ENCODE measurements at places on chromosomes 6 and 20.

GRCh38 chr6:170433163-170434116, 119.7 kb downstream of the PSMB1 start:
- no peak overlapping the region for H3K27ac ChIP-seq
- H3K4me3 ChIP-seq: no peak overlapping the region
- peaks cover 10% of the 10 kb centered on the region for H3K4me1 ChIP-seq
- no peaks in the 10 kb centered on the region for H3K27me3 ChIP-seq

- no peak overlapping the region for H3K4me3 ChIP-seq
- H3K27me3 ChIP-seq: peaks cover 59% of the 10 kb centered on the region
- H3K4me1 ChIP-seq: peaks cover 5% of the 10 kb centered on the region
Measured at GRCh38 chr20:62972845-62973745, 20.6 kb downstream of the SLC17A9 start.

GRCh38 chr6:21883595-21884328, 290.2 kb downstream of the SOX4 start:
- no peaks in the 10 kb centered on the region for H3K27me3 ChIP-seq
- H3K4me3 ChIP-seq: no peak overlapping the region
- H3K4me1 ChIP-seq: no peaks in the 10 kb centered on the region
- no peaks in the 10 kb centered on the region for H3K36me3 ChIP-seq
- DNase-seq: no peak

DNA sequence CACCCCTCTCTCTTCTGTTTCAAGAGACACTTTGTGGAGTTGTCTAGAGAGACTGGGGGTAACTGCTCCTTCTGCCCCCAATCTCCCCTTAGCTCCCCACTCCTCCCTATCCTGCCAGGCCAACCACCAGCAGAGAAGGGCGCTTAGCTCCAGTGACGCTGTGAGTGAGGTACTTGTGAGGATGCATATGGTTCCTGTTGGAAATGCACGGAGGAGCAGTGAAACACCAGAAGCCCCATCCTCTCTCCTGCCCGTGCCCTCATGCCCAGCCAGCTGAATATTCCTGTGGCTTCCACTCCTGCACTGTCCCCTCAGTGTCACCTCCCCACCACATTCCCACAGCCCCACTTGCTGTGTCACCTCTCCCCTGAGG, 11.9 kb downstream of the NT5E start:
- H3K36me3 ChIP-seq: peaks cover 4% of the 10 kb centered on the region
- DNase-seq: no peak
- no peak overlapping the region for H3K4me3 ChIP-seq
- peaks cover 91% of the 10 kb centered on the region for H3K4me1 ChIP-seq

- no peaks in the 10 kb centered on the region for H3K27me3 ChIP-seq
- H3K36me3 ChIP-seq: no peaks in the 10 kb centered on the region
- no peak overlapping the region for H3K4me3 ChIP-seq
- H3K4me1 ChIP-seq: no peaks in the 10 kb centered on the region
- no peak overlapping the region for H3K27ac ChIP-seq
Measured at GRCh38 chr6:134097114-134097707, 44.8 kb upstream of the SLC2A12 start.

GRCh38 chr6:139433631-139434419, 59.4 kb upstream of the CITED2 start:
- no peak for DNase-seq
- no peaks in the 10 kb centered on the region for H3K27me3 ChIP-seq
- peaks cover 9% of the 10 kb centered on the region for H3K4me1 ChIP-seq
- H3K36me3 ChIP-seq: no peaks in the 10 kb centered on the region

GRCh38 chr6:118252474-118252873, 295.6 kb upstream of the PLN start:
- H3K4me3 ChIP-seq: no peak overlapping the region
- no peaks in the 10 kb centered on the region for H3K4me1 ChIP-seq
- no peaks in the 10 kb centered on the region for H3K36me3 ChIP-seq
- H3K27me3 ChIP-seq: no peaks in the 10 kb centered on the region

GRCh38 chr6:84763003-84763885, 1.2 kb downstream of the TBX18 start:
- no peaks in the 10 kb centered on the region for H3K36me3 ChIP-seq
- H3K4me1 ChIP-seq: no peaks in the 10 kb centered on the region
- DNase-seq: no peak
- H3K27me3 ChIP-seq: peaks cover 68% of the 10 kb centered on the region

- no peak overlapping the region for H3K27ac ChIP-seq
- DNase-seq: no peak
Measured at GRCh38 chr20:35206802-35207201, 19.7 kb upstream of the MMP24 start.

GRCh38 chr20:62740286-62741141, 31.9 kb downstream of the NTSR1 start:
- H3K4me3 ChIP-seq: no peak overlapping the region
- no peaks in the 10 kb centered on the region for H3K36me3 ChIP-seq
- peaks cover 41% of the 10 kb centered on the region for H3K4me1 ChIP-seq
- H3K27ac ChIP-seq: peak overlapping the region; percentile 56

DNA sequence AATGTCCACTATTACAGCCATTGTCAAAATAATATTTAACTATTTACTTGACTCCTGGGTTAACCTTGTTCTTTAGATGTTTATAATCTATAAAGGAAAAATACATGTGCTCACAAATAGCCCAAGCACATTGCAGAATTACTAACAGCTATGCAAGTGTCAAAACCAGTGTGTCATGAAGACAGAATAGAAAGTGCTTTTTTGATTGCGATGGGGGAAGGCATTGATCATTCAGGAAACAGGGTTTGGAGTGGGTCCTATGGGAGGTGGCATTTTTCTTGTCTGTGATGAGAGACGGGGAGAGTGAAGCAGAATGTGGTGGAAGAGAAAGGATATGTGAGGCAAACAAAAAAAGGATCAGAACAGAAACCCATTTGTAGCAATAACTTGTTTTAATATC, 1.0 kb upstream of the AGPAT4 start:
- no peak overlapping the region for H3K4me3 ChIP-seq
- no peaks in the 10 kb centered on the region for H3K27me3 ChIP-seq
- no peak overlapping the region for H3K27ac ChIP-seq

- no peaks in the 10 kb centered on the region for H3K36me3 ChIP-seq
- no peak overlapping the region for H3K4me3 ChIP-seq
- no peaks in the 10 kb centered on the region for H3K4me1 ChIP-seq
Measured at GRCh38 chr20:10961651-10962288, 288.0 kb upstream of the JAG1 start.

GRCh38 chr6:31352683-31353383, 4.1 kb downstream of the HLA-B start:
- no peak overlapping the region for H3K27ac ChIP-seq
- H3K4me3 ChIP-seq: no peak overlapping the region
- peaks cover 16% of the 10 kb centered on the region for H3K27me3 ChIP-seq
- DNase-seq: no peak
- peaks cover 9% of the 10 kb centered on the region for H3K4me1 ChIP-seq
- H3K36me3 ChIP-seq: no peaks in the 10 kb centered on the region

DNA sequence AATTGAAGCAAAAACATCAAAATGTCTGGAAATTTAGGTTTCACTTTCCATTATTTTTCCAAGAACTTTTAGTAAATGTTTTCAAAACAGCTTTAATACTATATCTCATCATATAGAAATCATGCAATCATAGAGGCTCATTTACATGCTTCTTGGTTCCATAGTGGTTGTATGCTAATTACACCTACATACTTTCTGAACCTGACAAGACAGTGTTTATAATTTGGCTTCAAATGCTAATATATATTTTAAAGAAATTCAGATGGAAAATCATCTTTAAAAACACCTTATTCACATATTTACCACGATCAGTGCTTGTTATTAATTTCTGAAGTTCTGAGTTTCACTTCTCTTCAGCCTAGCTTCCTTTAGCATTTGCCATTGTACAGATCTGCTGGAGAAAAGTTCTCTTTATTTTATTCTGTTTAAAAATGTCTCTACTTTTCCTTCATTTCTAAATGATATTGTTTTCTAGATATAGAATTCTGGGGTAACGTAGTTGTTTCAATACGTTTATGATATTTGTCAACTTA, 89.9 kb downstream of the PLCB1 start:
- H3K4me3 ChIP-seq: no peak overlapping the region
- H3K36me3 ChIP-seq: no peaks in the 10 kb centered on the region
- H3K4me1 ChIP-seq: no peaks in the 10 kb centered on the region
- no peak for DNase-seq
- H3K27ac ChIP-seq: no peak overlapping the region
- H3K27me3 ChIP-seq: no peaks in the 10 kb centered on the region

DNA sequence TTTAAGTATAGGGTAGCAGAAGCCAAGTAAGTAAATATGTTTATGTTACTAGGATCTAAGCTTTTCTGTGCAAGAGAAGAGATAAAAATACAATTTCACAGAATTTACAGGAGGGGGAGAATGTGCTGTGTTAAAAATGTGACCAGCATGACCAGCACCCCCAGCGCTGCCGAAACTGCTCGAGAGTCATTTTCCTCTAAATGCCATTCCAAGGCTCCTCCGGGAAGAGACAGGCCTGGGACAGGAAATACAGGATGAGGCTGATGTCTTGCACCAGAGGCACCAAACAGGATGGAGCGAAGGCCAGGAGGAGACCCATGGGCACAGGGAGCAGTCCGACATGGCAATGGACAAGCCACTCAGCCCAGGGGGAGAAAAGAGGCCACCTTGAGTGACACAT, 21.1 kb downstream of the TAF4 start:
- H3K27ac ChIP-seq: no peak overlapping the region
- H3K4me3 ChIP-seq: no peak overlapping the region
- DNase-seq: no peak
- H3K27me3 ChIP-seq: no peaks in the 10 kb centered on the region

- H3K27ac ChIP-seq: no peak overlapping the region
- no peaks in the 10 kb centered on the region for H3K27me3 ChIP-seq
- no peak overlapping the region for H3K4me3 ChIP-seq
- H3K36me3 ChIP-seq: no peaks in the 10 kb centered on the region
Measured at GRCh38 chr6:20044883-20045282, 167.4 kb downstream of the MBOAT1 start.

DNA sequence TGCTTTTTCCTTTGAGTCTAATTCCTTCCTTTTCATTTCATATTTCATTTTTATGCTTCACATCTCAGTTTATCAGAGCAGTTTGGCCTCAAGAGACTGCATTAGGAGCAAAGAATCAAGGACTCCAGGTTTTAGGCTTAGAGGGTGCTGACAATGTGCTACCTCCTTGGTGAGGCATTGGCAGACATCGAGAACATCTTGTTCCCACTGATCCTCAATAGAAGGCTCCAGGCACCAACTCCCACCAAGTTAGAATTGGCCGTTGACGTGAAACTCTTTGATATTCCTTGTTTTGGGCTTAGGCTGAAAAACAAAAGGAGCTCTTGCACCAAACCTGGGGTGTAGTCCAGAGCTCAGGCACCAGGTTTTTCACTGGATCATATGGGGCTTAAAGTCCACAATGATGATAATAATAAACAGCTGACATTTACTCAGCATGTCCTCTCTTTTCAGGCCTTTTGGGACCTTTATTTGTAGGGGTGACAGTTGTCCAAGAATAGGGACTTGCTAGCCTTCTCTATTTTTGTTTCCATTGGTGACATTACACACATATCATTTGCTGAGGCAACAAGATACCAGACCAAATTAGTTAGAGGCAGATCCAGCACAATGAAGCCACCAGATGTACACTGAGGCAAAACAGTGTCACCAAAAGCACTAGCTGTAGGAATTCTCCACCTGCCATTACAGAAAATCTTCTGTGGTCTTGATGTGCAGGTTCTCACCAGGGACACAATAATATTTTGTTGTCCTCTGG, 81.0 kb upstream of the ENPP5 start:
- H3K27me3 ChIP-seq: no peaks in the 10 kb centered on the region
- H3K4me1 ChIP-seq: no peaks in the 10 kb centered on the region
- no peak for DNase-seq
- H3K27ac ChIP-seq: no peak overlapping the region
- no peaks in the 10 kb centered on the region for H3K36me3 ChIP-seq

DNA sequence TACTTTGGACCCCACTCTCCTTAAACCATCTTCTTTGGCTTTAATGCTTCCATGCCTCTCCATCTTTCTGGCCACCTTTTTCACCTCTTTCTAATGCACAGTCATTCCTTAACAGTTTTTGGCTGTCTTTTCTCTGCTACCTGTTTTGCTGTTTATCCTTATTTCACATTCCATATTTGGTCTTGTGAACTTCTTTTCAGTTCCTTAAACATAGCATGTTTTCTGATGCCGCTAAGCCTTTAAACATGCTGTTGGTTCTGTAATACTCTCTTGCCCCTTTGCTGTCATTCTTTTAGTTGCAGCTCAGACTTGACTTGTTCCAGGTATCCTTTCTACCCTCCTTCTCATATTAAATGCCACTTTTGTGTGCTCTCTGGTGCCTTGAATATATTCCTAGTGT, 35.8 kb downstream of the TOP1 start:
- H3K36me3 ChIP-seq: peaks cover 14% of the 10 kb centered on the region
- no peaks in the 10 kb centered on the region for H3K27me3 ChIP-seq
- no peak overlapping the region for H3K4me3 ChIP-seq
- DNase-seq: no peak
- H3K27ac ChIP-seq: no peak overlapping the region
- H3K4me1 ChIP-seq: no peaks in the 10 kb centered on the region

GRCh38 chr6:26233649-26234420, 131.2 kb upstream of the BTN3A2 start:
- peaks cover 17% of the 10 kb centered on the region for H3K4me1 ChIP-seq
- H3K27me3 ChIP-seq: no peaks in the 10 kb centered on the region
- peak overlapping the region; percentile 83 for H3K27ac ChIP-seq

- no peaks in the 10 kb centered on the region for H3K4me1 ChIP-seq
- H3K27ac ChIP-seq: no peak overlapping the region
- no peak overlapping the region for H3K4me3 ChIP-seq
- no peak for DNase-seq
Measured at GRCh38 chr6:91877994-91878393, 1291.1 kb upstream of the MAP3K7 start.

GRCh38 chr20:46784436-46785127, 75.1 kb downstream of the SLC2A10 start:
- H3K27ac ChIP-seq: no peak overlapping the region
- H3K4me3 ChIP-seq: no peak overlapping the region
- no peaks in the 10 kb centered on the region for H3K4me1 ChIP-seq
- H3K36me3 ChIP-seq: no peaks in the 10 kb centered on the region

- H3K4me1 ChIP-seq: peaks cover 6% of the 10 kb centered on the region
- H3K4me3 ChIP-seq: no peak overlapping the region
Measured at GRCh38 chr20:46240065-46240464, 68.2 kb downstream of the CDH22 start.

DNA sequence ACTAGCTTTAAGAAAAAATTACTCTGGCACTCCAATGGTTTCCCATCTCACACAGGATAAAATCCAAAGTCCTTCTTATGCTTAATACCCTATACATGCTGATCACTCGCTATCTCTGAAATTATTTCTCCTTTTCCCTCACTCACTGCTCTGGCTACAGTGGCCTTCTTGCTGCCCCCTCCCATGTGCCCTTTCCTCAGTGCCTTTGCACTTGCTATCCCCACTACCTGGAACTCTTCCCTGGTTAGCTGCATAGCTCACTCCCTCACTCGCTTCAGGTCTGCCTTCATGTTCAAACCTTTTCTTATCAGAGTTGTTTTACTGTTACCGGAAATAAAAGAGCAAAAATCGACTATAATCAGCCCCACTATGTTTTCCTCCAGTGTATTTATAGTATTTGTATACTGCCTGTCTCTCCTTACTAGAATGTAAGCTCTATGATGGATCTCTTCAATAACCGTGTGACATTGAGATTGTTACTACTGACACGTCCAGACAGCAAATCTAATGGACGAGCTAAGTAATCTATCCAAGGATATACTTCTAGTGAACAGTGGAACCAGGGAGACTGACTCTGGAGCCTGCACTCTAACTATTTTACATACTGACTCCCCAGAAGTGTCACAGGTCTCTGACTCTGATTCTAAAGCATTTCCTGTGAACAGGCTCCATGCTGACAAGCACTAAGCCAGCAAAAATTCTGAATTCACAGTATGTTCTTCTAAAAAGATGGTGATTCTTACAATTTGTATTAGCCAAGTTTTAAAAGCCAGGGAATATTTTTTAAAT, 25.1 kb downstream of the FKBP5 start:
- peak overlapping the region; percentile 44 for H3K27ac ChIP-seq
- no peaks in the 10 kb centered on the region for H3K27me3 ChIP-seq
- no peak for DNase-seq
- H3K36me3 ChIP-seq: no peaks in the 10 kb centered on the region

Measured in keratinocyte (primary cell).